H9 (cell line): ENCODE measurements at places on chromosomes 2 and 18. TPM values are rescaled to one million over a fixed set of nuclear protein-coding genes. Genes with fewer than 3 reads are reported as not detected.

DNA sequence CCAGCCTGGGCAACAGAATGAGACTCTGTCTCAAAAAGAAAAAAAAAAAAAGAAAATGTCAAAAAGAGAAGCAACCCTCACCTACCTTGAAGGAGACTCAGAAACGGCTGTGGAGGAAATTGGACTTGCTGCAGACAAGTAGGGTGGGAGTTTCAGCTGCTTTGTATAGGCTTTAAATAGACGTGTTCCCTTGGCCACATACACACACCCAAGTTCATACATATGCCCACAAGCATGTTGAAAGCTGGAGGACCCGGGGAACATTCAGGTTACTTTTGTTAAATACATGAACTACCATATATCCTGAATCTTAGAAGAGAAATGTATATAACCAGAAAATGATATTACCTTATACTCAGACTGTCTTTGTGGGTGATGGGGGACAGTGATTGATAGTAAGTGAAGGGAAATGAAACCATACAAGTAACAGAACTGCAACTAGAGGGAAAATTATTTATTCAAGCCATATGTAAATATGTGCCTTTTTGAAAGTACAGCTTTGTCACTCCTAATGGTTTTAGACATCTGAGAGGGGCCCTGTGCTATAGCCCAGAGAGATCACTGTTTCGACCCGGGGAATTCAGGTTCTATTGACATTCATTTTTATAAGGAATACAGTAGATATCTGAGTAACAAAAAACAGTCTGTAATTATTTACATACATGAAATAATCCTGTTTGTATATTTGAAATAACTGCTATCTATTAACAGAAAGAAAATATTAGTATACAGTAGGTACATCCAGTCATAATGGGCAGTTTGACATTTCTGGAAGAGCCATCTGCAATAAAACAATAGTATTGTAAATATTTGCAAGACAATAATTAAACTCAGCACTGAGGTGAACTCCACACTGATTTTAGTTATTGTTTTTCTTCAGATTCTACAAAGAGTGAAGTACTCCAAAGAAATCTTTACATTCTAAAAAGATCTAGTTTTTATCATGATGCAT is 48.0 kb upstream of the TGIF1 start:
- no peaks in the 10 kb centered on the region for H3K4me1 ChIP-seq
- H3K27me3 ChIP-seq: no peaks in the 10 kb centered on the region
- H3K27ac ChIP-seq: no peak overlapping the region
- H3K4me3 ChIP-seq: no peak overlapping the region

GRCh38 chr2:151181524-151181923 is 80.1 kb downstream of the RBM43 start:
- no peak overlapping the region for H3K4me3 ChIP-seq
- H3K36me3 ChIP-seq: no peaks in the 10 kb centered on the region
- DNase-seq: no peak
- H3K27me3 ChIP-seq: no peaks in the 10 kb centered on the region
- no peak overlapping the region for H3K27ac ChIP-seq

DNA sequence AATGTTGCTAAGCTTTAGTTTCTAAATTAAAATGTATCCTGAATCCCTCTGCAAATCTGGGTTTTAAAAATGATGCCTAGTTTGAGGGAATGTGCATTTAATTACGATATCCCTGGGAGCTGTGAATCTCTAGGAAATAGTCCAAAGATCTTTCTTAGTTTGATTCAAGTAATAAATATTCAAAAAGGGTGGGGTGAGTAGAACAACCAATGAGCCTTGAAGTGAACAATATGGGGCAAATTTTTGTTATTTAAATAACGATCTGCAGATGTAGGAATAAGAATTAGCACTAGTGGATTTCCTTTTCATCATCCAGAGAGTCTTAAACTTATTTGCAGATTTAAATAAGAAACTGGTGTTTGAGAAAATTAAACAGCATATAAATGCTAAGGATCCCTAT is 106.3 kb downstream of the ACVR1 start:
- no peak overlapping the region for H3K27ac ChIP-seq
- H3K36me3 ChIP-seq: peaks cover 5% of the 10 kb centered on the region; the same call in 1 of the 3 replicates
- no peaks in the 10 kb centered on the region for H3K27me3 ChIP-seq

GRCh38 chr2:218272531-218273212 is 2.4 kb downstream of the PNKD start:
- peak overlapping the region; percentile 80; the same call in 1 of the 2 replicates for H3K4me3 ChIP-seq
- no peak overlapping the region for H3K27ac ChIP-seq
- H3K36me3 ChIP-seq: peaks cover 6% of the 10 kb centered on the region
- H3K27me3 ChIP-seq: no peaks in the 10 kb centered on the region

- no peak overlapping the region for H3K27ac ChIP-seq
- DNase-seq: peak; percentile 89
- H3K4me1 ChIP-seq: no peaks in the 10 kb centered on the region
- no peak overlapping the region for H3K4me3 ChIP-seq
Observed at GRCh38 chr2:238970553-238971081, 122.7 kb downstream of the TWIST2 start.

- 0 out of 2 replicates have a peak, but pooled peaks cover 3% of the 10 kb centered on the region for H3K4me1 ChIP-seq
- no peak overlapping the region for H3K27ac ChIP-seq
- no peak for DNase-seq
- no peak overlapping the region for H3K4me3 ChIP-seq
Observed at GRCh38 chr18:63175264-63175663, 144.3 kb downstream of the BCL2 start.

- peaks cover 20% of the 10 kb centered on the region; the same call in 1 of the 2 replicates for H3K4me1 ChIP-seq
- no peaks in the 10 kb centered on the region for H3K27me3 ChIP-seq
- no peak overlapping the region for H3K4me3 ChIP-seq
- peak; percentile 27 for DNase-seq
- H3K36me3 ChIP-seq: no peaks in the 10 kb centered on the region
- no peak overlapping the region for H3K27ac ChIP-seq
Observed at GRCh38 chr2:120763508-120763907, 27.8 kb downstream of the GLI2 start.

- no peaks in the 10 kb centered on the region for H3K4me1 ChIP-seq
- no peaks in the 10 kb centered on the region for H3K27me3 ChIP-seq
- no peak for DNase-seq
- no peak overlapping the region for H3K27ac ChIP-seq
Observed at GRCh38 chr2:2547451-2547850, 216.4 kb upstream of the MYT1L start.

GRCh38 chr2:62217970-62218369 is 22.1 kb downstream of the B3GNT2 start:
- DNase-seq: no peak
- H3K4me3 ChIP-seq: no peak overlapping the region
- peaks cover 40% of the 10 kb centered on the region for H3K36me3 ChIP-seq

DNA sequence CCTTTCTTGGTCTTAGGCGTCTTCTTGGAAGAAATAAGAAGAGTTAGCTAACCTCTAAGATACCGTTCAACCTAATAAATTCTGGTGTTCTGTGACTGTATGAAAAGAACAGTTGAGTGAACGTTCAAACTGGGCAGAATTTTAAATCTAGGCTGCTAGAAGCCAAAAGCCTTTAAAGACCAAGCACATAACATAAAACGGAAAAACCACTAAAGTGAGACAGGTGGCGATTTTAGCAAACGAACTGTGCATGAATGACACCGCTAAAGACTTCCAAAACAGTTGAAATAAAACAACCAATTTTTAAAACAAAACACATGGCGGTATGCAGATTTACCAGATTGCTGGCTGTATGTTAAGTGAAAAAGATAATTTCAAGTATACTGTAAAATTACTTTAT is 73.1 kb downstream of the GALNT13 start:
- H3K27ac ChIP-seq: no peak overlapping the region
- no peak for DNase-seq
- no peaks in the 10 kb centered on the region; the same call in 1 of the 2 replicates for H3K4me1 ChIP-seq
- H3K4me3 ChIP-seq: no peak overlapping the region

DNA sequence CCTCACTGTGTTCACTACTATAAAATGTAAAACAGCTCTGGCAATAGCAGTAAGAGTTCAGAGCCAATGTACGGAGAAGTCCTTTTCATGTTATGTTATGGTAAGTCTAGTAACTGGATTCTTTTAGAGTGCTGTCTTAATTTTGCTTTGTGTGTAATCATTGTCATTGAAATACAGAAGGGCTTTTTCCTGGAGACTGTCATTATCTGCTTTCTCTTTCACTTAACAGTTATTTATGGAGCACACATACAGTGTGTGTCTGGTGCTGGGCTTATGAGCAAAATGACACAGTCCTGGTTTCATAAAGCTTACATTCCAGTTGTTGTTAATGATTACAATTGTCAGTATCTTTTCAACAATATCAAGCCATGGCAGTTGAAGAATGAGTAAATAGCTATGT is 95.5 kb downstream of the CCDC102B start:
- no peaks in the 10 kb centered on the region for H3K36me3 ChIP-seq
- H3K27me3 ChIP-seq: no peaks in the 10 kb centered on the region
- H3K4me1 ChIP-seq: no peaks in the 10 kb centered on the region
- no peak for DNase-seq

DNA sequence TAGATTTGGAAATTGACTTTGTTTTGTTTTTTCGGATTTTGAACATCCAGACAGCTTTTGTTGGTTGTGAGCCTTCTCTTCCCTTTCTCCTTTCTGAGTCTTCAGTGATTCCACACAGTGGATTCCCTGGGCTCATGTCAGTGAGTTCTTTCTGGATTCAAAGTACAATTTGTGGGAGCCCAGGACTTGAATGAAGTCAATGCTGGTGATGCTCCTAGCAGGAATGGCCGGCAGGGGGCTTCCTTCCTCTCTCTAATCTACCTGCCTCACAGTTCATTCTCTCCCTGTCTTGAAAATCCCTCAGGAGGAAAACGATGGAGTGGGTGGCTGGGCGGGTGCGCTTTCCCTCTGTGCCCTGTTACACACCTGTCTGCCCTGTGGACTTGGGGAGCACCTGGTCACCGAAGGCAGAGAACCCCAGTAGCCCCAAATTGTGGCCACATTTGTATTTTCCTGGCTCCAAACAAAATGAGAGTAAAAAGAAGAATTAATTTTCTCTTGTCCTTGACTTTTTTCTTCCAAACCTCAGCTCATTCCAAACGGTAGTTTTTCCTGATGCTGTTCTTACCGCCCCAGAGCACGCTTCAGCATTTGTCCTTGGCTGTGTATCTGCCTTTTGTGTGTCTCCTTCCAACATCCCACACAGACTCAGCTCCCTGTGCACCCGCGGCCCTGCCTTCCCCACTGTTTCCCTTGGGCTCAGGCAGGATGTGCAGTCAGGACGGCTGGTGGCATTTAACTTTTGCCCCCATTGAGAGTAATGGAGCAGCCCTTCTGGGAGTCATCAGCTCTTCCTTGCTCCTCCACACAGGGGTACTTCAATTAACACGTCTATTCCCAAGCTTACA is 86.6 kb downstream of the MARCO start:
- H3K27ac ChIP-seq: no peak overlapping the region
- no peaks in the 10 kb centered on the region; the same call in 1 of the 2 replicates for H3K4me1 ChIP-seq
- peak; percentile 79 for DNase-seq
- no peak overlapping the region for H3K4me3 ChIP-seq

DNA sequence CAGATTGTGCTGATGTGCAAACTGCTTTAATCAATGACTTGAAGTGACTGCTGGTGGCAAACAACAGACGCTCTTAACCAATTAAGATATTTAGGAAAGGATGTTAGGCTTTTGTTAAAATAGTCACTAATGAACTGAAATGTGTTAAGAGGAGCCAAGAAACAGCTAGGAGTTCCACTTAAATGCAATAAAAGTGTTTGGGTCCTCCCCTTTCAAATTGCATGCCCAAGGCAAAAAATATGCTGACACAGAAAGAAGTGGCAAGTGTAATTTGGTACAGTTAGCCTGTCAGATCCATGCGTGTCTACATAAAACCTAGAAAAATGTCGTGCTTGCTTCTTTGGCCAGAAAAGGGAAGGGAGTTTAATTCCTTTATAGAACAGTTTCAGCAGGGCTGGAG is 61.9 kb downstream of the XRCC5 start:
- no peak overlapping the region for H3K4me3 ChIP-seq
- H3K27me3 ChIP-seq: no peaks in the 10 kb centered on the region
- no peak overlapping the region for H3K27ac ChIP-seq
- no peaks in the 10 kb centered on the region for H3K4me1 ChIP-seq
- H3K36me3 ChIP-seq: peaks cover 47% of the 10 kb centered on the region

DNA sequence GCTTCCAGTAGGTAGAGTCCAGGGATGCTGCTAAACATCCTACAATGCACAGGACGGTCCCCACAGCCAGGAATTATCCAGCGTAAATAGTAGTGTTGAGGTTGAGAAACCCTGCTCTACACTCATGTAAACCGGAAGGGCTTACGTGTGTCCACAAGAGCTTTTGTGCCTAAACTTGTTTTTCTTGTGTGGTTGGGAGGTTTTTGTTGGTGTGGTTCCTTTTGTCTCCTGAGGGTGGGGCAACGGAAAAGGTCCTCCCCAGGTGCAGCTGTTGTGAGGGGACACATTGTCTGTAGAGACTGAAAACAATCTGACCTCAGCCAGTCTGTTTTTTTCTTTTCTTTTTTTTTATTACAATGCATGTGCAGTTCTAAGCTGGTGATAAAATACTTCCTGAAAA is 72.7 kb upstream of the MGAT5 start:
- H3K36me3 ChIP-seq: no peaks in the 10 kb centered on the region
- no peak overlapping the region for H3K4me3 ChIP-seq
- no peak for DNase-seq

DNA sequence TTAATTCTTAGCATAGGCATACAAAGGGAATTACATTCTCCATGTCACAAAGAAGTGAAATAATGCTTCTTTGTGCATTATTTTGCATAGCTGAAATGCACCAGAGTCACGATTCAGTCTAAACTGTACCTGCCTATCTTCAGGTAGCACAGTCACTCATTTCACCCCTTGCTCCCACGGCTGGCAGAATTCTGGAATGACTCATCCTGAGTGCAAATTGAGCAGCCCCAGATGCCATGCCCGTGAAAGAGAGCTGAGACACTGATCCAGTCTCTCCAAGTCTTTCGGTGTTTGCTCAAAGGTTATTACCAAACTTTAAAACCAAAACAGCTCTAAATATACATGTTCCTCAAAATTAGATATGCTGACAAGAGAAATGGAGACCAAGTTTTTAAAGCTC is 168.3 kb upstream of the POU3F3 start:
- H3K4me3 ChIP-seq: no peak overlapping the region
- H3K4me1 ChIP-seq: no peaks in the 10 kb centered on the region
- no peaks in the 10 kb centered on the region for H3K36me3 ChIP-seq
- no peaks in the 10 kb centered on the region for H3K27me3 ChIP-seq
- DNase-seq: no peak
- H3K27ac ChIP-seq: no peak overlapping the region

TSPYL6 gene
- not detected in 2 replicates for total RNA-seq

PSD4 gene
- total RNA-seq: 1.0 and 1.5 TPM in 2 replicates

ABCG5 gene
- total RNA-seq: not detected in 2 replicates

XDH gene
- total RNA-seq: 1.4 and 1.6 TPM in 2 replicates

C18orf54 gene
- 21.6 and 23.2 TPM in 2 replicates for total RNA-seq

AQP12A gene
- total RNA-seq: not detected in 2 replicates

KLHL30 gene
- not detected in 2 replicates for total RNA-seq

CCDC68 gene
- not detected in 2 replicates for total RNA-seq

SCYGR3 gene
- not detected in 2 replicates for total RNA-seq

IL1RL2 gene
- not detected in 2 replicates for total RNA-seq

RESP18 gene
- not detected in 2 replicates for total RNA-seq

GALNT14 gene
- total RNA-seq: 2.4 and 2.7 TPM in 2 replicates
